Stimulated activated CD8-positive, alpha-beta memory T cell treated with anti-CD3 and anti-CD28 coated beads, Interleukin-7, amount 100 ng/mL, for 1 hour (primary cell): ENCODE measurements at places on chromosomes 5 and 9.

DNA sequence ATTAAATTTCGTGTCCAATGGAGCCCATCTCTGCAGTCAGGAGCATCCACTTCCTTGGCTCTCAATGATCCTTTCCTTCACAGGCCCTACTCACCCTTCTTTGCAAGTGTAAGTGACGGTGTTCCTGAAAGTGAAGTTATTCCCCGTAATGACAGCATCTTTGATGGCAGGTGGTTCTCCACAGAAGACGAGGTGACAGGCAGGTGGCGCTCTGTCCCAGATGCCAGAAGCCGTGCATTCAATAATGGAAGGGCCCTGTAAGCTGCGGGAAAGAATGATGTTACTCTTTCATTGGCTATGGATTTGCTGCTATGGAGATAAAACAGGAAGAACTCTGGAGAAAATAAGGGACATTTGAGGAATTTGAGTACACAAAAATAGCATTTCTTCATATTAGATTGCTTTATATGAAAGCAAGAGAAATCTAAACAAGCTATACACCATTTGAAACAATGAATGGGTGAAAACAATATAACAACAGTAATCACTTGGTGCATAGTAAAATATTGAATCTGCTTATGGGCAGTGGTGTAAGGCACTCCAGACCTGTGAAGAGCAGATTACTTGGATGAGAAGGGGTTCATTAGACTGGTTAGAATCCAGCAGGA, 89.9 kb upstream of the TXNDC8 start:
- no peak for DNase-seq

DNA sequence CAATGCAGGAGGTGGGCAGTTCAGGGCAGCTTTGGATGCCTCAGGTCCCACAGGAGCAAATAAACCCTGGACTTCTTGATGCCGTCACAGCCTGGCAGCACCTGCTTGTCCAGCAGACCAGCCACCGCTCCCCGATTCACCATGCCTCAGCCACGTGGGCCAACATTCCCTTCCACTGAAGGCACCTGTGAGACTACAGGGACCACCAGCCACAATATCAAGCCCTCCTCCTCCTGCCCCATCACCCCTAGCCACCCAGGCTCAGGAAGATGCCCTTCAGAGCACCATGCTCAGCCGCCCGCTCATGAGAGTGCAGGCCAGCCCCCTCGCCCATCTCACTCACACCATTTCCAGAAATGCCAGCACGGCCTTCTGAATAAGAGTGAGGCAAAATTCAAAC, 234.7 kb downstream of the SYK start:
- DNase-seq, result no peak

DNA sequence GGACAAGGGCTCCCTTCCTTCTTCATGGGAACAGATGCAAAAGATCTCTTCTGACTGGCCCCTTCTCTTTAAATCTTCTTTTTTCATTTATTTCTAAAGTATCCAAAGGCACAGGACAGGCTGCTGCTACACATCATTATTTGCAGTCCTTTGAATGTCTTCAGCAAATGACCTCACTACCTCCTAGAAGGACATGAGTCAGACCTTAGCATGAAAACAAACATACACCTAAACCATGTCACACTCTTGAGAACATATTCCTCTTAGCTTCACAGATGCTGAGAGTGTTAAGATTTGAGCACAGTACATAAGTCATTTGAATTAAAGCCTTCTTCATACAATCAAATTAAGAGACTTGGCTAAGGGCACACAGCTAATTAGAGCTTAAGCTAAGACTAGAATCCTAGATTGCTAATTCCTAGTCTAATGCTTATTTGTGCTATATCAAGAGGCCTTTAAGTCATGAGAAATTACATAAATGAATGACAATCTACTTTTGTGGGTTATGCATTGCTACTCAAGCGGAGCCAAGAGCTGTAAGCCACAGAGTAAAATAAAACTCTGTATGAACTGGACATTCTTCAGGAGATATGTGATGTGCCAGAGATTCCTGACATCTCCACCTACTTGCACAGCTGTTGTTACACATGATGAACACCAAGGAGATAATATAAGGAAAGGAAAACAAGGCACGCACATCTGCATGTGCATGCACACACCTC, 109.1 kb upstream of the PTGER4 start:
- DNase-seq, result no peak

GRCh38 chr9:116623715-116624114, 63.4 kb upstream of the TRIM32 start:
- no peak for DNase-seq

GRCh38 chr9:121604242-121604641, 47.2 kb upstream of the DAB2IP start:
- DNase-seq, result no peak

GRCh38 chr5:28648108-28648507, 1609.7 kb upstream of the CDH9 start:
- DNase-seq, result no peak

DNA sequence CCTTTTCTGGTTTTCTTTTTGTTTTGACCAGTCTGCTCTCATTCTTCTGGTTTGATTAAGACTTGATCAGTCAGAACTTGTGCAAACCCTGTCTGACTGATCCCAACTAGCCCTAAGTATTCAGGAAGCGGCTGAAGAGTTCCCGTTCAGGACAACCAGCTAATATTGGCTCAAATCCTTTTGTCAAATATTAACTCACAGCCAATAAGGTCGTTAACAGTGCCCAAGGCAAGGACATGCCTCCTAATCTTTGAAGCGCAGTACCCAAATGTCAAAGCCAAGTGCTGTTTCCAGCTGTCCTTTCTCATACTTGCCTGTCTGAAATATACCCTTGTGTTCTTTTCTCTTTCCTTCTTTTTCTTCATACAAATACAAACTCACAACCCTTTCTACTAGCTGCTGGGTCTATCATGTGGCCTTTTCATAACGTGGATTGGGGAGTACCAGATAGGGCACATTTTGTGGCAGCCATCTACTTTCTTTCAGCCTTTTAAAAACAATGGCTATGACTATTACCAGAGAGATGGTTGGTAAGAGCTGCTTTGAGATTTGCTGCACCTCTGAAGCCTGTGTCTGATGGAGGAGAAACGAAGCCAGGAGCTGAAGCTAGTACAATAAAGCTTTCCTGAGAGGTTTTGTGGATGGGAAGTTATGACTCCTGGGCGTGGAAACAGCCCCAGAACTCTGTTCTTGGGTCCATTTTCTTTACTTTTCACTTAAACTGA, 266.4 kb upstream of the ZNF608 start:
- DNase-seq, result no peak

DNA sequence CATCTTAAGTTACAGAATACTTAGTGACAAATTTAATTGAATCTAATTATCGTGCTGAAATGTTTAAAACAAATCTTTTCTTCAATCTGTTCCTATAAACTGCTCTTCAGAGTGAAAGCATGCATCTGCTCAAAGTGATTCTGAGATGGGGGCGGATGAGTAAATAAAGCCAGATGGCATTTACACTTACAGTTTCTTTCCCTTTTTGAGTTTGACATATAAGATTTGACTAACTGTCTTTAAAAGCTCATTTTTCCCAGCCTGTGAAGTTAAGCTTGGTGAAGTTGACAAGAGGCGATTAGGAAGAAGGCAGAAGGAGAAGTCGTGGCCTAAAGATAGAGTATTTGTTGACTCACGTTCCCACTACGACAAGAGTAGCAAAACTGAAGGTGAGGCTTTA, 137.4 kb downstream of the LPAR1 start:
- DNase-seq, result no peak

DNA sequence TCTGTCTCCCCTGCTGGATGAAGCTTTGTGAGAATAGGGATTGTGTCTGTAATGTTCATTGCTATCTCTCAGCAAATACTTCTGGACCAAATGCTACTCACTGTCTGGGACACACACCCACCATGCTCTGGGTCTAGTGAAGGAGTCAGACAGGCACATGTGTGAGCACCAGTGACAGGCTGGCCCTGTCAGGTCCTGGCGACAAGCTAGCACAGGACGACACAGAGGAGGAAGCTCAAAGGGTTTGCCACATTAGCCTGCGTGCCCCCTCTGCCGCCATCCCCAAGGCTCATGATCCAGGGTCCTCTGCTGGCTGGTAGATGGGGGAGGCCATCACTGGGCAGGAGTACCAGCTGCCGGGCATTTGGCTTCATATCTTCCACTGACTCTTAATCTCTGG, 23.3 kb downstream of the LRSAM1 start:
- DNase-seq, result no peak

DNA sequence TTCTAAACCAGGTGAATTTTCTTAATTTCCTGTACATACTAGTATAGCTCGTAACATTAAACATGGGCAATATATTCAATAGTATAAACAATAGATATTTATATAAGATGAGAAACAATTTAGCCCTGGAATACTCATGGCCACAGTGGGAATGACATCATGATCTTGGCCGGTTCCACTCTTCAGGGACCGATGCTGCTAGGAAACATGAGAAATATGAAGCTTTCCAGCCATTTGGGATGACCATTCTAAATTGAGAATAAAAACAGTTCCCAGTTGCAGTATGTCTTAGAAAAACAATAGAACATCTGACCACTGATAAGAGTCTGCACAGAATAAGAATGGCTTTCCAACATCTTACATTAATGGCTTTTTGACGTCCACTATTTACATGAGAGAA, 33.3 kb upstream of the SLCO6A1 start:
- no peak for DNase-seq

GRCh38 chr5:139199321-139199720, 1.2 kb upstream of the SIL1 start:
- no peak for DNase-seq

DNA sequence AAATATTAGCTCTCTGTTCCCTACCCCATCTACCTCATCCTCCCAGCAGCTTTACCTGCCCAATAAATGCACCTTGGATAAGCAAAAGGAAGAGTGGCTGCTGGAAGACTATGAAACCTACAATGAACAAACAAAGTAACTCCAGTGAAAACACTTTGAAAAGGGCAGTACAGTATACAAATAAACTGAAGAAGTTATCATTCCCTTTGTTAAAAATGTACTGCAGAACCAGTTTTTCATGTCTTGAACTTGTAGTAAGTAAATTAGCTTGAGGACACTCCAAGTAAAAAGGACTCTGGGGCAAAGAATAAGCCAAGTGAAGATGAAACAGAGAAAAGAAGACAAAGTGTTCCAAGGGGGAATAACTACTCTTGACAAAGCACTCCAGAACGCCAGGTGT, 457.1 kb downstream of the DTWD2 start:
- DNase-seq, result no peak

GRCh38 chr5:95422838-95423237, 31.7 kb downstream of the FAM81B start:
- DNase-seq, result no peak

GRCh38 chr5:57718155-57718554, 235.5 kb upstream of the ACTBL2 start:
- DNase-seq, result no peak

- DNase-seq, result no peak
These were observed 363.1 kb downstream of the PRELID2 start for GRCh38 chr5:145471831-145472612.
